ENCODE measurements at places on chromosomes 16 and 17.

DNA sequence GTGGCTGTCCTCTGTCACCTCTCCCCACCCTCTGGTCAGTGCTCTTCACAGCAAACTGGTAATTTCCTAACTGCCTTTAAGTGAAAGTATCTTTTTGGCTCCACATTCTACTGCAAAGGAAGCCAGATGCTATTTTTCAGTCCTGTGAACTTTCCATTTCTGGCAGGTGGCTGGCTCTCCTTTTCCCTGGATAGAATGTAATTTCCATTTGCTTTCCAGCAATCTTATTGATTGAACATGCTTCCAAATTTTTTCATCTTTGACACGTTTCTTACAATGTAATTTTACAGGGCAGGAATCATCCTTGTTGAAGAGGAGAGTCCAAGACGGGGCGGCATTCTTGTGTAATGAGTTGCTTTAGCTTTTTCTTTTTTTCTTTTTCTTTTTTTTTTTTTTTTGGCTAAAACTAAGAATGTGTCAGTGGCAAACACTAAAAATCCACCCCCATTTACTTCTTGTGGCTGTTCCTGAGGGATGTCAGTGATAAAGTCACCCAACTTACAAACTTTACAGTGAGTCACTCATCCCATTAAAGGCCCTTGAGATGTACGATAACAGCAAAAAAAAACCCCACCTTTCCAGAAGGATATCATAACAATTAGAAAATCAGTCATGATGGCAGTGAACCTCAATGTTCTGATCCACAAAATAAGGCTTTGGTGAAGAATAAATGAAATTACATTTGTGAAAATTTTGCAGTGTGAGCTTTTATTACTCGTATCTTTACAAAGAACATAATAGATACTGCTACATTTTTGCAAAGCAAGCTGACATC lies 29.4 kb upstream of the PRKCA start:
- DNase-seq, result no peak

- DNase-seq, result no peak
Measured at GRCh38 chr16:1781758-1782407, 488 bp downstream of the SPSB3 start.

GRCh38 chr17:29115961-29116803 lies 64.0 kb downstream of the MYO18A start:
- DNase-seq, result peak; percentile 65

DNA sequence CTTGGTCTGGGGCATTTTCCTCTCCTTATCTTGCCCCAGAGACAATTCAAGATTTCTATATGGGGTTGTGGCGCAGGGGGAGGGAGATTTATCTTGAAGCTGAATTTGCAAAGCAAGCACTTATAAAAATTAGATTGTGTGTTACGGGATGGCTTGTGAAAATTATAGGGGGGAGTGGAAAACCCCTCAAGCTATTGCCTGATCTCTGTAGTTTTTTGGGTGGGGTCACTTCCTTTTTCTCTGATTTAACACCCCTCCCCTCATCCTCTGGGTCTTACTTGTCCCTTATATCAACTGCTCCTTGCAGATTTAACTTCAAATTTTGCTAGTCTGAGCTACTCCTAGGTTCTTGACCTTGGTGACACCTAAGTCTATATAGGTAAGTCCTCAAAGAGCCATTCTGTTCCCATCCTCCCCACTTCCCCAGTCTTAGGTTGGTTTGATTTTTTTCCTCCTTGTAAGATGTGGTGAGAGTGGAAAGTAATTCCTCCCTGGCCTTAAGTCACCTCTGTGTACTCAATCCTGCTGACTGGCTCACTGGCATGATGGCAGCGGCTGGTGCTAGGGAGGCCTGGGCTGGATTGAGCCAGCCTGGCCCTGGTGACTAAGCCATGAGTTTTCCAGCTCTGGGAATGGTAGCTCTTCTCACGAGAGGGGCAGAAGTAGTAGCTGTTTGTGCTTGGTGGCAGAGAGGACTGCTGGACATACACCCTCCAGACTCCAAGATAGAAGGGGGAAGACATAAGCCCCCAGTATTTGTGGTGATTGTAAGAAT lies 2.3 kb downstream of the ARL4D start:
- no peak for DNase-seq

DNA sequence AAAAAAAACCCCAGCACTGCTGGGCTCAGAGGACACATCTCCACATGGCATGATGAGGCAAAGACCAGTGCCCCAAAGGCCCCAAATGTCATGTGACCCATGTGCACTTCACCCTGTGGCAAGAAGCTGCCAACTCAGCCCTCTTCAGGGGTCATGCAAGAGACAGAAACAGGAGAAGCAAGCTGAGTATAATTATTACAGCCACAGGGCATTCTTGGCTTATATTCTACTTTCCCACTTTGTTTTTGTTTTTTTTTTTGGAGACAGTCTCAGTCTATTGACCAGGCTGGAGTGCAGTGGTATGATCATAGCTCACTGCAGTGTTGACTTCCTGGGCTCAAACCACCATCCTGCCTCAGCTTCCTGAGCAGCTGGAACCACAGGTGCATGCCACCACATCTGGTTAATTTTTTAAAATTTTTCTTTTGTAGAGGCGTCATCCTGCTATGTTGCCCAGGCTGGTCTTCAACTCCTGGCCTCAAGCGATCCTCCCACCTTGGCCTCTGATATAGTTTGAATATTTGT lies 32.7 kb upstream of the LITAF start:
- DNase-seq, result no peak

GRCh38 chr16:22782314-22782713 lies 31.6 kb upstream of the HS3ST2 start:
- DNase-seq, result no peak

GRCh38 chr17:5283571-5284315 lies 1.7 kb downstream of the RABEP1 start:
- DNase-seq, result no peak

- DNase-seq, result no peak
Measured at GRCh38 chr16:83542491-83542890, 265.3 kb upstream of the HSBP1 start.

GRCh38 chr16:1979271-1980029 lies 1.8 kb downstream of the NOXO1 start:
- no peak for DNase-seq

DNA sequence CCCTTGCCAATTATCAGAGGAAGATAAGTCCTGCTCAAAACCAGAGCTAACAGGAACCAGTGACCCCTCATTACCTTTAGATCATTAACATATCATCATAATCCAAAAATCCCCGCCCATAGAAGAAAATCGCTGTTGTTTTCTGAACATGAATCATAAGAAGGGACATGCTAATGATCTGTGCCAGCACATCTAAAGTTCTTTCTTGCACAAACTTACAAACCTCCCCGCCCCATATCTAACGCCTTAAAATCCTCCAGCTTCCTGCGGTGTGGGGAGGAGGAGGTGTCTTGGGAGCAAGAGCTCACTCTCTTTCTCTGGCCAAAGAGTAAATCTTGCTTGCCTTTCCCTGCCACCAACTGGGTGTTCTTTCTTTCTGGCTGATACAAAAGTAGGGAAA lies 78.3 kb downstream of the IRX3 start:
- no peak for DNase-seq

GRCh38 chr17:14352136-14352535 lies 51.3 kb downstream of the HS3ST3B1 start:
- no peak for DNase-seq

DNA sequence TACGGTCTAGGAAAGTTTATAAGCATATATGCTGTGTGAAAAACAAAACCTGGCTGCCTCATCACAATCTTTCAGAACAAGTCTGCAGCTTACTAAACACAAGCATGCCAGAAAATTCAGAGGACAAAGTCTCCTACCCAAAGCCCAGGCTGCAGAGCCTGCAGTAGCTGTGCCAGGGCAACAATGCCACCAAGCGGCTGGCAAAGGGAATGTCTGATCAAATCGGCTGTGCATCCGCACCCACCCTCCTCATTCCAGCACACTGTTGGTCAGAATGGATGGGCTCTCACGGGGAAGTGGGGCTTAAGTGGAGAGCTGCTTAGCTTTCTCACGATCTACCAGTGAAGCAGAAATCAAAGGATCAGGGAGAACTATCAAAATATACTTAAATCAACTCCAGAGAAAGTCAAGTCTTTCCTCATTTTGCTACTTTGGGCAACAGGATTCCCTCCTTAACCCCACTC lies 73.5 kb downstream of the CYTH1 start:
- DNase-seq, result peak; percentile 56

- DNase-seq, result no peak
Measured at GRCh38 chr16:88910284-88911135, 44.0 kb upstream of the PABPN1L start.

- DNase-seq, result no peak
Measured at GRCh38 chr17:20214794-20215193, 205.6 kb downstream of the SPECC1 start.

DNA sequence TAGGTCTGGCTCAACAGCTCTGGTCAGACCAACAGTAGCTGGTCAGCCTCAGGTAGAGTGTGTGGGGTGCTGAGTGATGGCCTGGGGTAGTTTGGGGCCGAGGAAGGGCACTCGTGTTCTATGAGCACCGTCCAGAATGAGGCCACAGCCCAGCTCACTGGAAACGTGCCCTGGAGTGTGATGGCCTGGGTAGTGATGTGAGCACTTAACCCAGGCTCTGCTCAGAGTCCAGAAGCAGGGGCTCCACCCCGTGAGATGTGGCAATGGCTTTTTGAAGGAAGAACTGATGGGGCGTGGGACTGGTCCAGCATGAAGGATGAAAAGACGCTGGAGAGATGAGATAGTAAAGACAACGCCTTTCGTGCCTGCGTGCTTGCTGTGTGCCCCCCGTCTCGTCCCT lies 35.3 kb downstream of the NTN1 start:
- no peak for DNase-seq

GRCh38 chr17:64662774-64663367 lies 764 bp upstream of the SMURF2 start:
- no peak for DNase-seq

DNA sequence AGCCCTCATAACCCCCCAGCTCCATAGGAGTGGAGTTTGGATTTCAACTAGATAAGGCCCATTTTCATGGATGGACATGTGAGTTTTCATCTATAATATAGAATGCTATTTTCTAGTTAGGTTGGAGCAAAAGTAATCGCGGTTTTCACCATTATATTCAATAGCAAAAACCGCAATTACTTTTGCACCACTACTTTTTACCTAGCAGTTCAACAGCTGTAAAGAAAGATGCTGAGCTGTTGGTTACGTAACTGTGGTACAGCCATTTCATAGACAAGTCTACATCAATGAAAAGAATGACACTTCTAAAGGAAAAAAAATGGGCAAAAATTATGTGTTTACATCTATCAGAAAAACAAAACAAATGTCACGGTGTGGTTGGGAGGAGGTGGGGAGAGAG lies 507.7 kb downstream of the MAF start:
- no peak for DNase-seq

- peak; percentile 71 for DNase-seq
Measured at GRCh38 chr16:50210266-50211038, 55.9 kb upstream of the ADCY7 start.

DNA sequence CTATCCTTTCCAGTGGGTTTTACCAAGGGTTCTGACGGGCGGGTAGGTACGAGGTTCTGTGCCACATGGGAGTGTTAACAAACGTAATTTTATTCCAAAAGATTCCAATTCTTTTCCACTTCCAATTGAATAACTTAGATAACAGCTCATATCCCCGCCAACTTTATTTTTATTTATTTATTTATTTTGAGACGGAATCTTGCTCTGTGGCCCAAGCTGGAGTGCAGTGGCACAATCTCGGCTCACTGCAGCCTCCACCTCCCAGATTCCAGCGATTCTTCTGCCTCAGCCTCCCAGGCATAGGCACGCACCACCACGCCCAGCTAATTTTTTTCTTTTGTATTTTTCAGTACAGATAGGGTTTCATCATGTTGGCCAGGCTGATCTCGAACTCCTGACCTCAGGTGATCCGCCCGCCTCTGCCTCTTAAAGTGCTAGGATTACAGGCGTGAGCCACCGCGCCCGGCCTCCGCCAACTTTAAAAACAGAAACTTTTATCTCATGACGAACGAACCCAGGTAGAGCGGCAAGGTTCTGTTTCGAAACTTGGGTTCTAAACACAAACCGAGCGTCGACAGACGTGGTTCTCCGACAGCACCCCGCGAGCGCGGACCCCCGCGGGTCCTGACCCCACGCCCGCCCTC lies 613 bp downstream of the ECI1 start:
- no peak for DNase-seq

- DNase-seq, result no peak
Measured at GRCh38 chr16:90033387-90033786, 14.1 kb upstream of the DBNDD1 start.

GRCh38 chr16:81600275-81600674 lies 155.7 kb downstream of the CMIP start:
- DNase-seq, result no peak

- no peak for DNase-seq
Measured at GRCh38 chr17:62678214-62678919, 50.9 kb downstream of the MRC2 start.

GRCh38 chr17:44722254-44722653 lies 13.8 kb downstream of the DBF4B start:
- no peak for DNase-seq

GRCh38 chr17:39600288-39600996 lies 7.3 kb downstream of the NEUROD2 start:
- no peak for DNase-seq

GRCh38 chr17:4221899-4222659 lies 41.7 kb downstream of the ANKFY1 start:
- DNase-seq, result no peak

DNA sequence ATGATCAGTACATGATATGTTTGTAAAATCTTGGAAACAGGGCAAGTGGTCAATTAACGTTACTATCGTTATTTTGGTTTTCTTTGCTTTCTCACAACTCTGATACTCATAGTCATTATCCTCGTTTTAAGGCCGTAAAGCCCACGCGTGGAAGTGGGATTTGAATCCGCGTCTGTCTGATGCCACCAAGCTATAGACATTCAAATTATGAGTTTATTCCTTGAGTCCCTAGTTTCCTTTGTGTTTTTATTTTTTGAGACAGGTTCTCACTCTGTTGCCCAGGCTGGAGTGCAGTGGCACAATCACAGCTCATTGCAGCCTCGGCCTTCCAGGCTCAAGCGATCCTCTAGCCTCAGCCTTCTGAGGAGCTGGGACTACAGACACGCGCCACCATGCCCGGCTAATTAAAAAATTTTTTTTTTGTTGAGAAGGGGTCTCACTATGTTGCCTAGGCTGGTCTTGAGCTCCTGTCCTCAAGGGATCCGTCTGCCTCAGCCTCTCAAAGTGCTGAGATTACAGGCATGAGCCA lies 1.0 kb downstream of the DCTN5 start:
- no peak for DNase-seq

DNA sequence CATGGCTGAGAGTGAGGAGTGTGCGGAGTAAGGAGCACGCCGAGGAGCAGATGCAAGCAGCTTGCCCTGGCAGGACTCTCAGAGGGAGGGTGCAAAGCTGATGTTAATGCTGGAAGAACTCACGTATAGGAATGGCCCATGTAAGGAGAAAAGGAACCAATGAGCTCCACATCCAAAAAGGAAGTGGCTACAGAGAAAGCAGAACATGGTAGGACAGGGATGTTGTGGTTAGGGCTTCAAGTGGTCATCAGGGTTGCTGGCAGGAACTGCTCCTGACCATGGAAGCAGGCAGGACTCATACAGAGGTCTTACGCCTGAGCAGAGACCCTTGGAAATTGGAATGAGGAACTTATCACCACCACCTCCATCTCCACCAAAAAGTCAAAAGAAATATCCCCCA lies 5.2 kb downstream of the MYO1D start:
- DNase-seq, result no peak

Data from DMS 273 treated with DMSO at 0.1 percent for 48 hours (cell line).